Heart left ventricle (tissue), 16 donors: ENCODE measurements at places on chromosomes 7 and 10.

DNA sequence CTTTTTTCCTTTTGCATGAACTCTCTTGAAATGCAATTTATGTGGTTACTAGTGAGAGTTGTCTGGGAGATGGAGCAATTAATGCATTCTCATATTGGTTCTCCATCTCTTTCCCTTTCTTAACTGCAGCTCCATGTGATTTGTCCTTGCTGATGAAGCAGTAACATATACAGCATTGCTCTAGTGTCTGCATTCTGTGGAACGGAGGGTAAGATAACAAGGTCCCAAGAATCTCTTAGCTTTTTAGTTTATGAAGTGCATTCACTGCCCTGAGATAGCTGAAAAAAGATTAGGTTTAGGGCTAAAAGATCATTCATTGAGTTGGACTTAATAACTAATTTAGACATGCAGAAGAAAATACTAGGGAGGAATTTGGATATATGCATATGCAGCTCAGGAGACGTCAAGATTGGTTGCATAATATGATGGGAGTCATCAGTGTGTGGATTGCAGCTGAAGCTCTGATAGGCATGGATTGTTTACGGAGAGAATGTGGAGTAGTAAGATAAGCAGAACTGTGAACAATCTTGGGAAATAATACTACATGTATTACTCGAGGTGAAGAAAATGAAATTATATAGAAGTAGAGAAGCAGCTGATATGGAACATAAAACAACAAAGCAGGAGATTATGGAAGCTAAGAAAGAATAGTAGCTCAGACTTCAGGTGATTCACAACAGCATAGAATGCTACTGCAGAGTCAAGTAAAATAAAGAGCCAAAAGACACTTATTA, 404.7 kb downstream of the ARL4A start:
- DNase-seq, result no peak

DNA sequence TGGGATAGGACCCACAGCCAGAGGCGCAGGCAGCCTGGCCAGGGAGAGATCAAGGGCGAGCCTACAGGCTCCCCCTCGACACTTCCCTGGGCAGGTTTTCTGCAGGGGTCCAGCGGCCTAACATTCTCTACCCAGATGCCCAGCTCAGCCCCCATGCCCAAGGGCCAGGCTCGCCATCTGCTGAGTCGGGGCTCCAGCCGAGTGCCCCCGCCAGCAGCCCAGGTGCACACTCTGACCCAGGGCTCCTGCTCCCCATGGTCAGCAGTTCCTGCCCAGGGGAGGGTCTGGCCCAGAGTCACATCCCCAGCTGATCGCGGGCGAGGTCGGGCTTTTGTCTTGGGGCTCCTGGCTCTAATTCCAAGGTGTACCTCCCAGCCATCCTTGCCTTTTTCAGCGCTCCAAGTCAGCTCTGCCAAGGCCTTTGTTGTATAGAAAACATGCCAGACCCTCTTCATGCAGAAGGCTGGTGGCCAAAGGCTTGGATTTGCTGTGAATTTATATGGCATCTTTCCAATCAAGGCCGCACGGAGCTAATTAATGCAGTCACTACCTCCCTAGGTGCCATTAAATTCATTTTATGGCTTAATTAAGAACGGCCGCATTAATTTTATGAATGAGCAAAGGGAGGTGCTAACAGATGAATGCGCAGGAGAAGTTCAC, 120.6 kb downstream of the LRRC18 start:
- no peak for DNase-seq

GRCh38 chr7:119562839-119563238, 710.1 kb upstream of the KCND2 start:
- DNase-seq, result no peak

DNA sequence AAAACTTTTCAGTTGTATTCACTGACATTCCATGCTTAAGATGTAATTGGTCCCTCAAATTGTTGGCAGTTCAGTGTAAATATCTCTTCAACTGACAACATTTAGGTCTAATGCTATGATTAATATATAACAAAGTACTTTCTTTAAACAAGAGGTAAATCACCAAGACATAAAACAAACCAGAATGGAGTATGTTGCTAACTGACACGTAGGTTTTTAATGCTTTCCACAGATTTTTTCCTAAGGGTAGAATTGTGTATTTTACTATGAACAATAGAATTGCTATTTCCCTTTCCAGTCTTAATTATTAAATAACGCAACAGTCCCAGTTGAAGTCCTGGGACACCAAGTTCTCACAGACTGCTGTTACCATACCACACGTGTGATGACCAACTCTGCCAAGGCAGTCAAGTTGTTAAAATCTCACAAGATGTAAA, 4.1 kb downstream of the JCAD start:
- no peak for DNase-seq

DNA sequence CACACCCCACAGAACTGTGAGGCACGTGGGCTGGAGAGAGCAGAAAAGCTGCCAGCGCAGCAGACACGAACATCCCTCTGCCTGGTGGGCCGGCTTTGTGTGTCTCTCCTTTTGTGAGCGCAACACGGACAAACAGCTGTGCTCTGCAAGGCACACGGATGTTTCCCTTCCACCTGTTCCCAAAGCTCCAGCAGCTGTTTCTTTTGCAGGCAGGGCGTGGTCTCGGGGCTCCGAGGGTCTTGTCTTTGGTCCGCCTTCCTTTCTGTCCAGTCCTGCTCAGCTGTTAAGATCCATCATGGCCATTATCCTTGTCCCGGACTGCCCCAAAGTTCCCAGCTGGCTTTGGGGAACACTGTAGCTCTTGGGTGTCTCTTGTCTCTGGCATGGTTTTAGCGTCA, 32.7 kb upstream of the SH2B2 start:
- no peak for DNase-seq

DNA sequence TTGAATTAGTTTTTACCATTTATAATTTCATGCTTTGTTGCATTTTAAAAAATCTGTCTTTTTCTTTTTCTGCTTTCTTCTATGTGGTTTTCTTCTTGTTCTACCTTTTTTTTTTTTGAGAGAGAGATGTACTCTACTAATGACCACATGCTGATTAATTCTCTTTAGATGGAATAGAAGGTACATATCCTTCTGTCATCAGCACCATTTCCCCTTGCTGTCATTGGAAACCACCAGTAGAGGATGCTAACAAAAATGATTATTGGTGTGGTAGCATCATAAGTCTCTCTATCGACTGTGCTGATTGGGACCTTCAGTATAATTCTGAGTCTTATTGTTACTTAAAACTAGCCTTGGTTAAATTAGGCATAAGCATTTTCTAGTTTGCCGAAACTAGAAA, 3.6 kb downstream of the ZEB1 start:
- DNase-seq, result no peak

DNA sequence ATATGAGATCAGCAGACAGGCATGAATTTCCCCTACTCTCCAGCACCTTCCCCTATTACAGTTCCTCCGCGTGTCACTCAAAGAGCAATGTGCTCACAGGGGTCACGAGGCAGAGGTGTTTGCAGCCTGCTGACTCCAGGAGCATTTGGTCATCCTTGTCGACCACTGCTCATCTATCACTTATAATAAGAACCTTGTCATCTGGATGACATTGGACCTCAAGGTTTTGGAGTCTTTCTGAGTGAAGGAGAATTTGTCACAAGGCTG, 32.9 kb upstream of the PLPP4 start:
- no peak for DNase-seq
